ENCODE measurements at places on chromosomes 5 and 9.

- peak; percentile 60 for DNase-seq
These were observed 1058.5 kb upstream of the DMAC1 start for GRCh38 chr9:8857926-8858595.

- DNase-seq, result no peak
These were observed 65.6 kb downstream of the GPR21 start for GRCh38 chr9:123099042-123099441.

- no peak for DNase-seq
These were observed 129.0 kb downstream of the SREK1 start for GRCh38 chr5:66273121-66273520.

- no peak for DNase-seq
These were observed 4.5 kb downstream of the ADAMTS12 start for GRCh38 chr5:33887268-33887667.

- no peak for DNase-seq
These were observed 927.6 kb upstream of the DMAC1 start for GRCh38 chr9:8727191-8727590.

DNA sequence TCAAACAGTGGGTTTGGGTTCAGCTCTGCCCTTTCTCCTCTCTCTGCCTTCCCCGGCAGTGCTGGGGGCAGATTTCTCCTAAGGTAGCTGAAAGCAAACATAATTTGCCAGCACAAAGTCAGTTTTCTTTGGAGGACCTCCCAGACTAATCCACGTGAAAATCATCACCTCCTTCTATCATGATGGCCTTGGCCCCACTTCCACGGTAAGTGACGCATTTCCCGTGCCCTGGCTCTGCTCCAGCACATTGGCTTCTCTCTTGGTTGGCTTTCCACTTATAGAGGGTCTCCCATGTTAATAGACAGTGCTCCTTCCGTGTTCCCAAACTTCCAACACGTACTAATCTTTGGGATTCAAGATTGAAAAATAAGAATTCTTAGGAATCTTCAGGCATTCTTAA is 74.1 kb upstream of the TRIO start:
- no peak for DNase-seq

- DNase-seq, result no peak
These were observed 2280.6 kb upstream of the ACO1 start for GRCh38 chr9:30103647-30104394.

DNA sequence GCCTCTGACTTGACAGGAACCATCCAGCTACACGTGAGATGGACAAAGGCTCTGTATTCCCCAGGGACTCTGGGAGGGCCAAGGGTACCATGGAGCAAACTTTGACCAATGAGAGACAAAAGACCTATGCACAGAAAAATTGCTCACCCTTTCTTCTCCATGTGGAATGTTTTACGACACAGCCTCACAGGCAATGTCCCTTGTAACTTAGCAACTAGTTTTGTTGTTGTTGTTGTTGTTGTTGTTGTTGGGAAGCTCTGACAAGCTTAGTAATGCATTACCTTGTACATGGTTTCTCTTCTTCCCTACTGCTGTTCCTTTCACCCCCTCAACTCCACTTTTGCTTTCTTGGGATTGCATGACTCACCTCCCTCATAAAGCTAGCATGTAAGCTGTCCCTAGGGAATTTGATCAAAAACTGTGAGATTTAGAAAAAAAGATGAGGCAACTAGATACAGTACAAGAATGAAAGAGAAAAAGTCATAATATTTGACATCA is 550.9 kb downstream of the RAB3C start:
- peak; percentile 91 for DNase-seq

GRCh38 chr5:40029711-40030495 is 605.1 kb upstream of the DAB2 start:
- DNase-seq, result no peak

- no peak for DNase-seq
These were observed 1877.3 kb upstream of the ACO1 start for GRCh38 chr9:30507166-30507565.

DNA sequence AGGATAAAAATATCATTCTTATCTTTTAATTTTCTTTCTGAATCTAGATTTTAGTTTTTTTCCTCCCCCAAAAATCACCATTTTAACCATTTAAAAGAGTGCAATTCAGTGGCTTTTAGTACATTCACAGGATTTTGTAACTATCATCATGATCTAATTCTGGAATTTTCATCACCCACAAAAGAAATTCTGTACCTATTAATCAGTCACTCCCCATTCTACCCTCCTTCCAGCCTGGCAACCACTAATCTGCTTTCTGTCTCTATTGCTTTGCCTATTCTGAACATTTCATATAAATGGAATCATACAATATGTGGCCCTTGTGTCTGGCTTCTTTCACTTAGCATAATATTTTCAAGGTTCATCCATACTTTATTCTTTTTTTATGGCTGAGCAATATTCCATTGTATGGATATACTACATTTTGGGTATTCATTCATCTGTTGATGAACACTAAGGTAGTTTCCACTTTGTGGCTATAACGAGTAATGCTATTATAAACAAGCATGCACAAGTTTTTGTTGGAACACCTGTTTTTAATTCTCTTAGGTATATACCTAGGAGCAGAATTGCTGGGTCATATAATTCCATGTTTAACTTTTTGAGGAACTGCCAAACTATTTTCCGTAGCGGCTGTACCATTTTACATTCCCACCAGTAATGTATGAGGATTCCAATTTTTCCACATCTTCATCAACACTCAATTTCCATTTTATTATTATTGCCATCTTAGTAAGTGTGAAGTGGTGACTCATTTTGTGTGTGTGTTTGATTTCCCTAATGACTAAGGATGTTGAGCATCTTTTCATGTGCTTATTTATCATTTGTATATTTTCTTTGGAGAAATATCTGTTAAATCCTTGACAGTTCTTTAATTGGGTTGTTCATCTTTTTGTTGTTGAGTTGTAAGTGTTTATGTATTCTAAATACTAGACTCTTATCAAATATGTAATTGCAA is 340.3 kb downstream of the CWC27 start:
- no peak for DNase-seq

- DNase-seq, result peak; percentile 47
These were observed 2.1 kb upstream of the RFESD start for GRCh38 chr5:95644351-95645042.

- peak; percentile 53 for DNase-seq
These were observed 48.1 kb upstream of the PCA3 start for GRCh38 chr9:76716085-76716672.

- no peak for DNase-seq
These were observed 121.8 kb downstream of the ZNF354C start for GRCh38 chr5:179181988-179182387.

All from fibroblast of lung (primary cell).